Activated CD8-positive, alpha-beta memory T cell treated with anti-CD3 and anti-CD28 coated beads for 24 hours (primary cell): ENCODE measurements at places on chromosomes 5 and 9.

DNA sequence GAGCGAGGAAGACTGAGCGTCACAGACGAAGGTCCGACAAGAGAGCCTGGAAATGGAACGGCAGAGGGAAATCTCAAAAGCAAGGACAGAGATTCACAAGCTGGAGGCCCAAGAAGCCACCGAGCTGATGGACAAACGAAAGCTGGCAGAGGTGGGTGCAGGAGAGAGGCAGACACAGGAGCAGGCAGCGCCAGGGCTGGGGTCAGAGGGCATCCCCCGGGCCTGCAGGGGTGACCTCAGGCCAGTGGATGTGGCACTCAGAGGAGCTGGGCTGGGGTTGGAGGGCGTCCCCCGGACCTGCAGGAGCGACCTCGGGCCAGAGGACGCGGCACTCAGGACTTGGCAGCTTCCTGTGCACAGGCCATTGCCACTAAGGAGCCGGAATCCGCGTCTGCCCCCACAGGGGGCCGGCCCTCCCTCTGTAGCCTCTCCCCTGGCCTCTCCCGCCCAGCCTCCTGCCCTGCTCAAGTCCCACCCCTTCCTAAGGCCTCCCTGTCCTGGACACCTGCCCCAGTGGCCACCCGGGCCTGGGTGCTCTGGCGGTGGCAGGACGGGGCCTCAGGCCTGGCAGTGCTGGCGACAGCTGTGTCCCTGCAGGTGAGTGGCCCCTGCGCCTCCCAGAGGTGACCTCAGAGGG is 40.4 kb downstream of the EXD3 start:
- DNase-seq: no peak

GRCh38 chr5:103908336-103909080 is 345.9 kb upstream of the NUDT12 start:
- DNase-seq: no peak

- DNase-seq: no peak
These were observed 39.4 kb downstream of the CTNNAL1 start for GRCh38 chr9:108973895-108974294.

DNA sequence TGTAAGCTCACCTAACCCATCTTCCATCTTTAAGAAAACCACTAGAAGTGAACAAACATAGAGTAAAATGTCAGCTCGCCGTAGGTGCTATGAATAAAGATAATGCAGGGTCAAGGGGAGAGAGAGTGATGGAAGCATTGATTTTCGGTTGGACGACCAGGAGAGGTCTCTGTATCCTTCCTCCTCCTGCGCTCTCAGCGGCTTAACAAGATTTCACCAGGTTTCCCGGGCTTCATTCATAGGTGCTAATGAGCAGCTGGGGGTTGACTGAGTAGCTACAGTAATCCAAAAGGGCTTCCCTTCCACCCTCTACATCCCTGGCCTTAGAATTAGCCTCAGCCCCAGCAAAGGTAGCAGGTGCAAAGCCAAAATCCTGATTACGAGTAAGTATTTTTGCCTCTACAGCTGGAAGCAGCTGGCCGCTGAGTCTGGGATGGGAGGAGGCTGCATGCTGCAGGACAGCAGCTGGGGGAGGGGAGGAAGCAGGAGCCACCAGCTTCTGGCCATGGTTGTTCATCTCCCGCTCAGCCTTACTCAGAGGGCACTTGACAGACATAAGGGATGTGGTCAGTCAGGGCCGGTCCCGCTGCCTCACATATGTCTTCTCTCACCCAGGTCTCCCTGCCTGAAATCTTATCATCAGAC is 112.0 kb upstream of the IL12B start:
- no peak for DNase-seq
